CD4-positive, alpha-beta memory T cell (primary cell): ENCODE measurements at places on chromosomes 2 and 18. TPM values are rescaled to one million over a fixed set of nuclear protein-coding genes. Genes with fewer than 3 reads are reported as not detected.

The NPHP1 gene
- 0.23 TPM for total RNA-seq

The FOXI3 gene
- not detected for total RNA-seq

The MALL gene
- total RNA-seq: not detected

The MLPH gene
- not detected for total RNA-seq

The ARHGAP25 gene
- 162 TPM for total RNA-seq

The DDX18 gene
- 105 TPM for total RNA-seq

The C1QL2 gene
- total RNA-seq: not detected

The NT5C1B gene
- total RNA-seq: not detected

The SLC30A3 gene
- total RNA-seq: not detected

GRCh38 chr2:188965563-188965962 is 8.6 kb upstream of the COL3A1 start:
- DNase-seq: no peak

- no peak for DNase-seq
Observed at GRCh38 chr18:10121028-10121427, 207.2 kb downstream of the VAPA start.

GRCh38 chr2:206274434-206275311 is at the start of gene ZDBF2:
Gene ZDBF2 (plus strand): TSS chr2:206274663. CDS start chr2:206281850, 7,187 bp downstream.
- DNase-seq: peak; percentile 48

DNA sequence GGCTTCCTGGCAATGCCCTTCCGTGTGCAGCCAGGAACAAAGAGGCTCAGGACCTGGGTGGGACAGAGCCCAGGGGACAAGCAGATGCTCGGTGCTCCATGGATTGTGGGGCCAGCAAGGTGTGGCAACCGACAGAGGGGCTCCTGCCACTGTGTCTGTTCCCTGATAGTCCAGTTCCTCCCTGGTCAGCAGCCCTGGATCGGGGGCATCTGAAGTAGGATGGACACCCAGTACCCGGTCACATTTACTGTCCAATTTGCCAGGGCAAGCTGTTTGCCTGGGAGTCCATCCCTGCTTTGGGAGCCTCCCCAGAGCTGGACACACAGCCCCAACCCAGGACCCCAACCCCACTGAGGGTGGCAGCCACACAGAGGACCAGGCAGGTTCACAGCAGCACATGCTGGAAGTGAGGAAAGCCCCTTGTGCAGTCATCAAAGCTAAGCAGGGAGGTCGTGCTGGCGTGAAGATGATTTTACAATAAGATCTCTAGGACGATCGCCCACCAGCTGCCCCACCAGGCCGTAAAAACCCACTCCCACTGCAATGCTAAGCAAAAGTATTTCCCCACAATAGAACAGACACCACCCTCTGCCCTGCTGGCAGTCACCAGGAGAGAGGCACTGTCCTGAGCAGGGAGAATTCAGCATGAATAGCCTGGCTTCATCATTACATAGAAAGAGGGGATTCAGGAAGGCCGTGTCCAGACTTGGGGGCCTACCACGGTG is 141.7 kb downstream of the NDUFA10 start:
- no peak for DNase-seq

DNA sequence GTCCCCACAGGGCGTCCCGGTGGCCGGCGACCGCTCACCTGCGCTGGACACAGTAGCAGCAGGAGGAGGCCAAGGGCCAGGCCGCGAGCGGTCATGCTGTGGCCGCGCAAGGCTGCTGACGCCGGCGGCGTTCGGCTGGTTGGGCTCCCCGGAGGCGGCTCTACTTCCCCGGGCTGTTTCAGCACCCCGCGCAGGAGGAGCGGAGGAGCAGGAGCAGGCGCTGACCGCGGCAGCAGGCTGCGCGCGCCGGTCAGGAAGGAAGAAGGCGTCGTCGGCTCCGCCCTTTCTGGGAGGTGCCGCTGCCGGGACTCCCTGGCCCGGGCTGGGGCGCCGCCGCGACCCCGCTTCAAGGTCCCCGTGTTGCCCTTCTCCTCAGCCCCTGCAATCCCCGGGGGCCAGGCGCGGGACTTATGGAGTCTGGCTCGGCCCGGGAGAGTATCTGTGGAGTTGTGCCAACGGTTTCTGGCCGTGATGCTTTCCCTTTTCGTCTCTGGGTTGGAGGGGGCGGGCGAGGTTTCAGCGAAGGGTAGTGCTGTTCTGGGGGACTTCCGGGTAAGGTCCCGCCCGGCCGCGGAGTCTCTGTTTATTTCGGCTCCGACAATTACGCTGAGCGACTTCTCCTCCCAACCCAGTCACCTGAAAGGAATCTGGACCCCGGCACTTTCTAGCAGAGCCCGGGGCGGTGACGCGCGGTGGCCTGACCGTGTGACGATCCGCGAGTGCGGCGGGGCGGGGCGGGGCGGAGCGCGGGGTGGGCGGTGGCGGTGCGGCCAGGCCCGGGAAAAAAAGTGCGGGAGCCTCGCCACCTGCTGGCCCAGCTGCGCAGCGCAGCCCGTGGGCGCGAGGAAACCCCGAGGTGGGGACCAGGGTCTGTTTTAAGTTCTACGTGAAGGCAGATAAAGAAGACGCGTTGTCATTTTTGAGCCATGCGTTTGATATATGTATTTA is at the start of gene NPC1:
Gene NPC1 (minus strand): TSS at position 258 of the 948 bp plus-strand sequence. CDS start 163 bp downstream, at position 95.
- DNase-seq: peak; percentile 91

DNA sequence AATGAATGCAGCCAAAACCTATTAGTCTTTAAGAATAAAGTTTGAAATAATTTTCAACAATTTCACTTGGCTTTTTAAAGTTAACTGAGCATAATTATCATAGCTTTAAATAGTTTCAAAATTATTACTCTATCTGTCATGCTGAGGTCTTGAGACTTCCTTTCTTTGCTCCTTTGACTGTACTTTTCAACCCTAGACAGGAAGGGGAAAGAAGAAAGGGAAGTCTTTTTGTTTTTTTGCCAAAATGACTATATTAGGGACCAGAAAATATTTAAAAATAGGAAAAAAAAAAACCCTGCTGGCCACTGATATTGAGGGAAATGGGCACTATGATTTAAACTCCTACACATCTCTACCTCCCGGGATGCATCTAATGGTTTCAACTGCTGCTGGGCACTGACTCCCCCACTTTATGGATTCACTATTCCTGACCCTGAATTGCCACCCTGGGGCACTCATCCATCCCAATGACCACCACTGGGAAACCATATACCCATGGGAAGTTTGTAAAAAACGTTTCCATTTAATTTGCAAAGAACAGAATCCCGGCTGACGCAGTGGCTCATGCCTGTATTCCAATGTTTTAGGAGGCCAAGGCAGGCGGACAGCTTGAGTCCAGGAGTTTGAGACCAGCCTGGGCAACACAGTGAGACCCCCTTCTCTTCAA is 50.5 kb downstream of the GAREM1 start:
- no peak for DNase-seq

DNA sequence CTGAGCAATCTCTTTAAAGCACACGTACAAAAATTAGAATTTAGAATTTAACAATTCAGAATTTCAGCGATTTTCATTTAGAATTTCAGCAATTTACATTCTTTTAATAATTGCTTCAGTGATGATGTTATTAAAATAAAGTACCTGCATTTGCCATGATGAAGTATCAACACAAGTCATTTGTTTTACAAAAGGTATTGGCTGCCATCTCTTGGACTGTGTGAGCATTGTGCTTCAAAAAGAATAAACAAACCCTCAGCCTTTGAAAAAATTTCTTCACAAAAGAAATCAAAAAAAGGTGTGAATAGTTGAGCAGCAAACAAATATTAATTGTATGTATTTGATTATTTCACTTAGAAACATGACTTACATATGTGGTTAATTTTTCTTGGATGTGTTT is 27.1 kb upstream of the ZC3H15 start:
- no peak for DNase-seq

DNA sequence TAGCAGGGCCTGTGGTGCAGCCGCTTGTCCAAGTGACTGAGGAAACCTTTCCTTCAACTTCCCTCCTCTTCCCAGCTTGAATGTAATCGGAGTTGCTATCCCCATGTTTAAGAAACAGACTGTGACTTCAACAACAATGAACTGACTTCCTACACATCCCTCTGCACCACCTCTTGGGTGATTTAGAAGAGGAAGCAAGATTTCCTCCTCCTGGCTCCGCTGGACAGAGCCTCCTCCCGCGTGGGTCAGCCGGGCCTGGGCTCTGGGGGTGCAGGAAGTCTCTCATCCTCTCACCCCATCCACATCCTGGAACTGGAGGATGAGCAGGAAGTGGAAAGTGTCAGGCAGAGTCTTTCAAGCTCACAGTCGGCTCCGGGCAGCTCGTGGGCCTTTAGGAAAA is 84.3 kb downstream of the GATA6 start:
- DNase-seq: no peak

DNA sequence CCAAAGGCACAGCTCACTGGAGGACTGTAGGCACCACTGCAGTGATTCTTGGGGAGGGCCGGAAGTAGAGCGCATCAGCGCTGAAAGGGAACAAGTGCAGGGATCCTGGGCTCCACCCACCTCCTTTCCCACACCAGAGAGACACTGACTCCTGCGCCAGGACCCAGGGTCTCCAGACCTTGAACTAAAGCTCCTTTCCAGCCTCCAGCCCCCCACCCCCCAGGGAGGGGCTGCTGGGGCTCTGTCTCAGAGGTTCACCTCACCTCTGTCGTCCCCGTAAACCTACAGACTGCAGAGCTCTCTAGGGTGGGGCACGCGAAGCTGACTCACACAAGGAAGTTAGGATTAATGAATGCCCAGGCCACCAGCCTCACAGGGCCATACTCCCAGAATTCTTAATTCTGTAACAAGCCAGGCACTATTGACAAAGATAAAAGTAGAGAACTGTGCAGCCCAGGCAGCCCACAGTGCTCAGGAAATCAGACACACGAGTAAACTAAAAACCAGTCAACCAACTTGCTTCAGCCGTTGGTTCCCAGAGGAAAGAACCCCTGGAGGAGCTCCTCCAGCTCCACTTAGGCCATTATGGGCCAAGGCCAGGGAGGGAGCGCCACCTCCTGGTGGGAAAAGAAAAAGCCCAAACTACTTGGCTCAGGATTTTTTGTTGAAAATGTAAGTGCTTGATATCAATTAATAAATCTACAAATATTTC is 45.1 kb upstream of the ACAA2 start:
- DNase-seq: peak; percentile 43

- no peak for DNase-seq
Observed at GRCh38 chr2:151872463-151872862, 44.2 kb upstream of the ARL5A start.

DNA sequence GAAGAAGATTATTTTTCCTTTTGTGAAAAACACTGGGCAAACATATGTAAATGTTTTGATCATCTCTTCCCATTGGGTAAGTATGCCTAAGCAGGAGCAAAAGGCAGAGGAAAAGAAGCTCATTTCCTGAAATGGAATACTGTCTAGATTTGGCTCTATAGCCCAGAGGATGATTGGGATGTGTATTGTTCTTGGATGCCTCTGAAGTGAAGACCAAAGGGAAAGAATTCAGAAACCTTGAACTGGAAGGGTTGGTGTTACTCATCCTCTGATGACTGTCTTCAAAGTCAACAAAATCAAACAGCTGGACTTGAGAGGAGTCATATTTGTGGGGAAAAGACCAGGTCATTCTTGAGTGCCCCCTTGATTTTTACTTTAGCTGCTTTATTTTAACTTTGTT is 112.6 kb upstream of the NT5C1B start:
- no peak for DNase-seq

DNA sequence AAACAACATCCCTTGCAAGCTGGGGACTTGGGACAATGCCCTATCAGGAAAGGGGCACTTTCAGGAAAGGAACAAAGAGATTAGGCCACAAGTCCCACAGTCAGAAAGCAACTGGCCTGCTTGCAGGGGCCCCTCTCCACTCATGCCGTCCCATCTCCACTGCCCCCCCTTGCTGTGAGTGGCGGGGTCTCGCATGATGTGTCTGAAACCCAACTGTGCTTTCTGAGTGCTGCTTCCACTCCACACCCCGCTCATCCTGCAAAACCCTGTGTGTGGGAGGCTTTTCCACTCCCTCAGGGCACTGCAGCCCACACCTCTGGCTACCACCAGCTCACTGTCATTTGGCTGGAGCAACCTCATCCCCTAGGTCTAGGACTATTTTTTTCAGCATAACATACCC is 7.9 kb downstream of the HS6ST1 start:
- no peak for DNase-seq

DNA sequence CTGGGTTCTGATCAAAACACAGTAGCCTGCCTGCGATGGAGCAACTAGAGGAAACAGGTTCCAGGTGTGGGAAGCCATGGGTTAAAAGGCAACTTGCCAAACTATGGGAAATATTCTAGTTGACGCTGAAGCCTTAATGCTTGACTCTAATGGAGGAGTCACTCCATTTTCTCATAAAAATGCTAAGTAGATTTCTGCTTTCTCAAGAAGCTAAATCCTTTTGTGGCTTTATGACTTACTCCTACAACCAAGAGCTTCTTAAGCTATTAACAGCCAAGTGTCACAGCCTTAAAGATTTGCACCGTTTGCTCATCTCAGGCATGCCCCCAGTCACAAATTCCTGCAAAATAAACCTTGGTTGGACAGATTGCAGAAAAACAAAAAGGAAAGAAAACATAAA is 25.2 kb downstream of the ANKRD44 start:
- DNase-seq: no peak

DNA sequence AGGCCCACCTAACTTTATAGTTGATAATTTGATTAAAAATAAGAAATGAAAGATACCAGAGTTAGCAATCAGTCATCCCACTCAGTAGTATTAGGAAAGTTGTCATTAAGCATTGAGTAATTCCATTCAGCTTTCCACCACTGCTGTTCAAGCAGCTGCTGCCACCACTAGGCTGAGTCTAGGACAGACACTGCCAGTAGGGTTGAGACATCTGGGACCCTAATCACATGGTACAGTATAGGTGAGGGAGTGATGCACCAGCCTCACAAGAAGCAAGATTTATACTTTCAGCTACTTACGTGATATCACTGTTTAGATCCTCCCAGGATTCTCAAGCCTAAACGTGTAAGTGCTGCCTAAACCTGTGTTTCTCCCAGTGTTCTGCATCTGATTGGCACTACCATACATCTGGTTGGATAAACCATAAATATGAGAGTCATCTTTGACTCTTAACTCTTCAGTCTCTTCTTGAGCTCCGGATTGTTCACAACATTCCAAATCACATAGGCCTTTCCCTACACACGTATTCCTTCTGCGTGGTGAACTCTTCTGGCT is 3.2 kb downstream of the UBXN4 start:
- DNase-seq: peak; percentile 6

DNA sequence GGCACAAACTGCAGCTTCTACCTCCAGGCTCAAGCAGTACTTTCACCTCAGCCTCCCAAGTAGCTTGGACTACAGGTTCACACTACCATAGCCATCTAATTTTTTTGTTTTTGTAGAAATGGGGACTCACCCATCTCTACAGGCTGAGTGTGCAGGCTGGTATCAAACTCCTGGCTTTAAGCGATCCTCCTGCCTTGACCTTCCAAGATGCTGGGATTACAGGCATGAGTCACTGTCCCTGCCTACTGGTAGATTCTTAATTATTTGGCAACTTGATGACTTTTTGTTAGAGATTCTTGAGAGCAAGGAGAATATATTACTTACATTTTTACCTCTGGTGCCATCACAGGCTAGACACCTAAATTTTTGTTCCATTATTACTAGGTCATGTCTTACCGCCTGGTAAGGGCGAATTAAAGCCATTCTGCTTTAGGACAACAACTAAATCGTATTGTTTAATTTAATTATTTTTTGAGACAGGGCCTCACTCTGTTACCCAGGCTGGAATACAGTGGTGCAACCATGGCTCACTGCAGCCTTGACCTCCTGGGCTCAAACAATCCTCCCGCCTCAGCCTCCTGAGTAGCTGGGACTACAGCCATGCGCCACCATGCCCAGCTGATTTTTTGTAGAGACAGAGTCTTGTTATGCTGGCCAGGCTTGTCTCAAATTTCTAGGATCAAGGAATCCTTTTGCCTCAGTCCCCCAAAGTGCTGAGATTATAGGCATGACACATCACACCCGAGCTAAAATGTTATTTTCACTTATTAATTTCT is 15.7 kb downstream of the DYNC1I2 start:
- DNase-seq: no peak

GRCh38 chr18:57859314-57859713 is 56.2 kb upstream of the ATP8B1 start:
- DNase-seq: no peak
